Activated CD4-positive, alpha-beta T cell treated with anti-CD3 and anti-CD28 coated beads, Interleukin-2, amount 50 U/mL, for 1 hour (primary cell): ENCODE measurements at places on chromosomes 16 and 17.

DNA sequence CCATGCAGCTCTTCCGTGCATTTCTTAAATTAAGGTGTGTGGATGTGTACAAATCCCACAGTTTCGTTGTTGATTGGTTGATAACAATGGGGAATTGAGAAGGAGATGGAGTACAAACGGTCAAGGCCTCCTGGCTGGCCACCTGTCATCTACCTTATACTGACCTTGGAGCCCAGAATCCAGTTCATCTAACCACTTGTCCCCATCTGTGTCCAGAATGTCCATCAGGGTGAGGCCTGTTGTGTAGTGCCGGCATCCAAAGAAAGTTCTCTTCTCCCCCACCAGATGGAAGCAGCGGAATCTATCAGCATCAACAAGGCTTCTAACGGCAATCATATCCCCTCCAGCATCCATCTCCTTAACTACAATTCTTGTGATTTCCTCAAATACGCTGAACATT lies 1.5 kb downstream of the GSDMB start:
- DNase-seq, result no peak

- DNase-seq, result no peak
Observed at GRCh38 chr17:39598047-39598481, 9.7 kb downstream of the NEUROD2 start.

DNA sequence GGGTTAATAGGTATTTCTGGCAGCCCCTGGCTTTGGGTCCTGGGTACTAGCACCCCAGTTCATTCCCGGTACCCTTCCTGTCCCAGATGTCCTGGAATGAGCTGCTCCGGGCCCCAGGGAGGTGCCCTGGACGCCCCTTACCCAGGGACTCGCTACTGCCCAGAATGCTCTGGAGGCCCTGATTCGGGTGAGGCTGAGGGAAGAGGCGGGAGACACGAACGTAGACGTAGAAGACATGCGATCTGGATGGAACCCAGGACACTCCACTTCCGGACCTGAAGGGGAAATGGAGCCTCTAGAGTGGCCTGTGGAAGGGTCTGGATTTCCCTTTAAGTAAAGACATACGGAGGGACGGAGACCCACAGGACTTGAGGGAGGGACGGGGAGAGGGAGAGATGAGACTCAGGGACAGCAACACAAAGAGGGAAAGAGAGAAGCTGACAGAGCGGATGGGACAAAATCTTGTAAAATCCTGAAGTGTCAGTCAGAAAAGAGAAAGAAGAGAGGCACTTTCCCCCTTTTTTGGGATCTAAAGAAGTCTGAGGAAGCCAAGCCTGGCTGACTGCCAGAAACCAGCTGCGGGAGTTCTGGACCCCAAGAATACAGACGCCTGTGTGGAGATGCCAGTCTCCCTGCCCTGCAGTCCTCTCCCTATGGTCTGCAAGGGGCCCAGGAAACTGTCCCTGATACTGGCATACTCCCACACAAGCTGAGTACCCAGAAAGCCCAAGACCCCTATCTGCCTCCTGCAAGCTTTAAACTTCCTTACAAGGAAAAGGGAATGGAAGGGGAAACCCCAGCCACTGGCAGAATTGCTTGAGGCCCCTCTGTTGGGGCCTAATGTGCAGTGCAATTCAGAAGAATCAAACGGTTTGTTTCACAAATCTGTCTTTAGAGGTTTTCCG lies 1.0 kb upstream of the HOXB13 start:
- DNase-seq, result no peak

DNA sequence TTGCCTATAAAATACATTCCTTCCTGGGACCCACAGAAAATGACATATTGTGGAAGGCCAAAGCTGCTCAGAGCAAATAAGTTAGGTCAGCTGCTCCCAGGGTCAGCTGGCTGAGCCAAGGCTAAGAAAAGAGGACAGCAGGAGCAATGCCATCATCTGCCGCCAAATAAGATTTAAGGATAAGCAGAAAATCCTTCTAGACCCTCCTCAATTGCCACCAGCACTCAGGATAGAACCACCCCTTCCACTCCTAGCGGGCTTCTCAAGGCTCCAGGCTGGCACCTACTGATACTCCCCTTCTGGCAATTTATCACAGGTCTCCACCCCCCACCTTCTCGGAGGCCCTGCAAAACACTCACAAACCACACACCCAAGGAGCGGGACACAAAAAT lies 22.9 kb downstream of the MBTPS1 start:
- DNase-seq, result no peak

DNA sequence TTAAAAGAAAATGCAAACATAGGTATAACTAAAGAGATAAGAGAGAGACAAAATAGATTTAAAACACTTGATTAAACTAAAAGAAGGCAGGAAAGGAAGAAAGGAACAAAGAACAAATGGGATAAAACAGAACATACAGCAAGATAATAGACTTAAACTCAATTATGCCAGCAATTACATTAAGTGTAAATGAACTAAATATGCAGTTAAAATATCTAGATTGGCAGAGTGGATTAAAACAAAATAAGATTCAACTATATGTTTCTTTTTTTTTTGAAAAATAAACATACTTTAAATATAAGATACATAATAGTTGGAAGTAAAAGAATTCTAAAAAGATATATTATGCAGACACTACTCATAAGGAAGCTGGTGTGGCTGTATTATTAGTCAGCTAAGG lies 9.7 kb upstream of the CFAP20 start:
- no peak for DNase-seq
